ENCODE measurements at places on chromosomes 3 and 15.

- no peak for DNase-seq
Observed at GRCh38 chr3:165549037-165549436, 288.2 kb downstream of the BCHE start.

DNA sequence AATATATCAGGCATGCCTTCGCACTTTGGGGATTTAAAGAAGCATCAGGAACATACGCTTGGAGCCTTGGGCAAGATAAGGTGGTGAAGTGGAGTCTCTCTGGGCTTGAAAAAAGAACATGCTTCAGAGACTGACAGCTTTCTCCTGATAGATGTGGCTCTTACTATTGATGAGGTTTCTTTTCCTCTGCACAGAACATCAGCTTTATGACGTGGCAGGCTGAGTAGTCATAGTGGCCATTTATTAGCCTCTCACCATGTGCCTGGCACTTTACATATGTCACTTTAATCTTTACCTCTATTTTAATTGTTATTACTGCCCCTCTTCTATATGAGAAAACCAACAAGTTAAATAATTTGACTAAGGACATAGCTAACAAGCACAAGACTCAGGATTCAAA, 19.0 kb upstream of the LRRC58 start:
- no peak for DNase-seq

- no peak for DNase-seq
Observed at GRCh38 chr15:70036585-70037291, 61.0 kb downstream of the TLE3 start.

DNA sequence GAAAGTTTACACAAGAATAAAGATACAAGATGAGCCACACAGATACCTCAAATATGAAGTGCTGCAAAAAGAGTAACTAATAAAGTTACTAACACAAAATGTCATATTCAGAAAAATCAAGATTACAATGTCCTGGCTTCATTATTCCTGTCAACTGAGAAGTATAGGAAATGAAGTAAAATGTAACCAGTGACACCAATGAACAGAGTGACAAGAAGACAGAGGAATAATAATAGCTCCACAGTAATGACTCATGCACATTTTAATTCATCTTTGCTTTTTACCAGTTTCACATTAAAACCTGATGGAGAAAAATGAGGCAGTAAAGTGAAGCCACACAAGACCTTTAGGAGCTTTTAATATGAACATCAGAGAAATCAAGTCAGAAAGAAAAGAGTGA, 214.1 kb downstream of the ZBBX start:
- no peak for DNase-seq

DNA sequence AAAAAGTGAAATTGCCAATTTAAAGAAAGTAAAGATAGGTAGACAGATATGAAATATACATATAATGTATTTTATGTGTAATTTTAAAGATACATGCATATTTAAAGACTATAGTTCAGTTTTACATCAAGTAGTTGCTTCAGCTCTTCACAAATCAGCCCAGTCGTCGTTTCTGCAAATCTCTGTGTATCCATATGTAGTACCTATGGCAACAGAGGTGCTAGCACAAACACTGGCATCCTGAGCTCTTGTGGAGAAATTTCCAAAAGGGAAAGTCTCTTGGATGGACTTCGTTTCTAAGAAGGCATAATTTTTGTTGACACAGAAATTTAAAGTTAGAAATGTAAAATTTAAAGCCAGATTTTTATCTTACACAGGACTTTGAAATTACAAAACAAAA, 1284.7 kb downstream of the ROBO1 start:
- no peak for DNase-seq

GRCh38 chr3:73433687-73434086, 191.1 kb downstream of the PDZRN3 start:
- no peak for DNase-seq

DNA sequence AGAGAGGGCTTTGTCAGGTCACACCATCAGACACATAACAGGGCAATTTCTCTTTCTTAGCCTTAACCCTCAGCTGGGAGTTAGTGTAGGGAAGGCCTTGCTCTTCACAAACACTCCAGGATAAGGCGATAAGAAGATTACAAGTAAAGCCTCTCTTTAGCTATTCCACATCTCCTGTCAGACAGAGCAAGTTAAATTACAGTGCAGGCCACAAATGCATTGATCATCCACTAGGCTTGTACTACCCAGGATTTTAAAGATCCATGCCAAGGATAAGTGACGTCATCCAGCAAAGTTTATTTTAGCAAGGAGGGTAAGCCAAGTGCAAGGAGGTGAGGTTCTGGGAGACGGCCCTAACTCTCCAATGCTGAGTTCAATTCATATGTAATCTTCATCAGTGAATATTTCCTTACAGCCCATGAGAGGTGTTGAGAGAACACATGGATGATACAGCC, 890.6 kb upstream of the NR2F2 start:
- no peak for DNase-seq

GRCh38 chr3:52259035-52259434, 13.5 kb downstream of the PPM1M start:
- DNase-seq: no peak

GRCh38 chr15:65339920-65340319, 35.4 kb downstream of the RNU5B-1 start:
- DNase-seq: no peak

GRCh38 chr3:166734734-166735133, 645.4 kb downstream of the ZBBX start:
- DNase-seq: no peak

DNA sequence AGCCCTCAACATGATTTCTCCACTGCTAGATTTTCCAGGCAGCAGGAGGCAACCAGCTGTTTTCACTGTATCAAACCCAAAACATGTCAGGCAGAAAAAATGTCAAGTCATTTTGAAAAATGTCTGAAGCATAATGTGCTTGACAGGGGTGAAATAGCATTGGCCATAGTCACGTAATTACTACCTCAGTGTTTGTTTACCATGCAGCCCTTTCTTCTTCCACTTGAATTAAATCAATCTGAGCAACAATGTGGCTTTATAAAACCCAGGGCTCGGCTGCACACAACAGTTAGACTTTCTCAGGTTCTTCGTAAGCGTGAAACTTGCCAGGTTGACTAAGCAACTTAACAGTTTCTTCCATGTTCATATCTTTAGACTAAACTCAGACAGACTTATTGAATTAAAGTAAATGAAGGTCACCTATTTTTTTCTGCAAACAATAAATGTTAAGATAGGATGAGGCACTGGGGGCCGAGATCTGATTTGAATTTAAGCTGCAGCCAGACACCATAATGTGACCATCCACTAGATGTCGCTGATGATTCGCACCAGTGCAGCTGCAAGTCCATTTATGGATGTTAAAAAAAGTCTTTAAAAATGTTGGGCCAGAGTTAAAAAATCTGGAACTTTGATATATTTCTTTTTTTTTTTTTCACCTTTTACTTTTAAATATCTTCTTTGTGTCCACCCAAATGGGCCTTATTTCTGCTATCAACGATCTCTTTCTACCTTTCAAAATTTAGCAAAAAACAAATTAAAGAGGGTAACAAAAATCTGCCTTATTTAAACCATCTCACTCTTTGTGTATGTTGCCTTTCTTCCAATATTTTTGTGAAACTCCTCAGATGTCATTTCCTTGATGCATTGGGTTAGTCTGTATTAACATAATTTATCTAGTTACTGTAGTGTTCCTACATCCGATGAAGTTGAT, 305.9 kb downstream of the CACNA2D3 start:
- no peak for DNase-seq

GRCh38 chr3:23659840-23660430, 145.8 kb upstream of the UBE2E1 start:
- no peak for DNase-seq

GRCh38 chr15:33008284-33008995, 186.1 kb downstream of the FMN1 start:
- no peak for DNase-seq

DNA sequence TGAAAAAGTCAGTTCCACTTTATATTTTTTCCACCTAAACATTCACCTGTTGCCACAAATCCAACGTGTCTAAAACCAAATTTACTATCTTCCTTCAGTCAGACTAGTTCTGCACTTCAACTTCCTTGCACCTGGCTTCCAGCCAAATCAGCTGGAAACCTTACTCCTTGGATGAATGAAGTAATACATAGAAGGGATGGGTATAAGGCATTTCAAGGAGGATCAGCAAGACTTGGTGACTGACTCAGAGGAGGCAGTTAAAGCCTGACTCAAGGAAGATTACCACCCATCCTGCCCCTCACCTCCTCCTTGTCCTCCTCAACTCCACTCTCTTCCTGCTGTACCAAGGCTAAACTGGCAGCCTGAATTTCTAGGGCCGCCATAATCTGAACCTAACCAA, 37.1 kb downstream of the QTRT2 start:
- no peak for DNase-seq

DNA sequence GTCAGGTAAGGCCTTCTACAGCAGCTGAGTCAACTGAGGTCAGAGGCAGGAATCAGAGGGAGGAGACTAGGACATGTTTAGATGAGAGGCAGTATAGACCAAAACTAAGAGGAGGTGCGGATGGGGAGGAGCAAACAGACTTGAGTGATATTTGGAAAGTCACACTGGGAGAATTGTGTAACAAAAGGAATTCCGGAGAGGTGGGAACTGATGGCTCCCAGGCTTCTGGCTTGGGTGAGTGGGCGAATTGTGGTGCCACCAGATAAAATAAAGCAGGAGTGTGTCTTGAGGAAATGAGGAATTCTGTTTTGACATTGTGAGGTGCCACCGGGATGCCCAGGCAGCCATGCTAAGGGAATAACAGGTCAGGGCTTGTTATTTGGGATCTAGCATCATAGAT, 3.3 kb upstream of the TM6SF1 start:
- DNase-seq: no peak

DNA sequence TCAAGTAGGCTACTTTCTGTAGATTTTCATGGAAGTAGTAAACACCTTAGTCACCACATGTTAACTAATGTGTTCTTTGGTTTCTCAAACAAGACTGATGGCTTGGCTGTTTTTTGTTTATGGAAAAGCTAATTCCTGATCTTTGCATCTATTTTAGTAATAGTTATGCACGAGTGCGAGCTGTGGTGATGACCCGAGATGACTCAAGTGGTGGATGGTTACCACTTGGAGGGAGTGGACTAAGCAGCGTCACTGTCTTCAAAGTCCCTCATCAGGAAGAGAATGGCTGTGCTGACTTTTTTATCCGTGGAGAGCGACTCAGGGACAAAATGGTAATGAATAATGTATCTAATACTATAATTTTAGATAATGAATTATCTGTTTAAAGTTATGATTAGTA, 46.6 kb downstream of the SPRED1 start:
- DNase-seq: no peak
